HT1080 (cell line): ENCODE measurements at places on chromosomes 3 and 15. TPM values are rescaled to one million over a fixed set of nuclear protein-coding genes. Genes with fewer than 3 reads are reported as not detected.

Gene SOX14
- total RNA-seq = not detected in 2 replicates

Gene TMEM212
- total RNA-seq = not detected in 2 replicates

Gene ANKRD34C
- 0.03 and 0.29 TPM in 2 replicates for total RNA-seq

Gene ITIH1
- total RNA-seq = not detected in 2 replicates

Gene ZPLD1
- 0.11 and 0.23 TPM in 2 replicates for total RNA-seq

Gene PLA2G4E
- total RNA-seq = 0.07 TPM in 1 of 2 replicates, not detected in the other

Gene COL6A5
- total RNA-seq = 0.17 and 0.26 TPM in 2 replicates

Gene AVEN
- 14.0 and 18.4 TPM in 2 replicates for total RNA-seq

Gene RETNLB
- not detected in 2 replicates for total RNA-seq

Gene SELENOK
- 42.6 and 44.3 TPM in 2 replicates for total RNA-seq

Gene ISG20
- 39.1 and 48.9 TPM in 2 replicates for total RNA-seq

Gene CHRNA3
- not detected in 2 replicates for total RNA-seq

Gene MYZAP
- 1.8 and 2.1 TPM in 2 replicates for total RNA-seq

Gene BTLA
- not detected in 2 replicates for total RNA-seq

Gene GABRR3
- total RNA-seq = not detected in 2 replicates

Gene GPR87
- total RNA-seq = 1.3 and 2.2 TPM in 2 replicates

Gene PLIN1
- total RNA-seq = 0.03 TPM in 1 of 2 replicates, not detected in the other

Gene FES
- 8.8 and 15.0 TPM in 2 replicates for total RNA-seq

Gene FOXB1
- not detected in 2 replicates for total RNA-seq

Gene AQP9
- not detected in 2 replicates for total RNA-seq

Gene TGM4
- 0.03 TPM in 1 of 2 replicates, not detected in the other for total RNA-seq

Gene GRM7
- 0.13 and 0.27 TPM in 2 replicates for total RNA-seq

Gene PROS1
- 4.8 and 5.7 TPM in 2 replicates for total RNA-seq

Gene SEMA6D
- total RNA-seq = 0.07 and 0.35 TPM in 2 replicates

Gene CRYBG3
- 10.9 and 12.4 TPM in 2 replicates for total RNA-seq

Gene ARGFX
- total RNA-seq = not detected in 2 replicates

Gene RASL12
- total RNA-seq = not detected in 2 replicates

Gene ERC2
- total RNA-seq = 0.37 and 0.59 TPM in 2 replicates

Gene PARP9
- 10.5 and 10.7 TPM in 2 replicates for total RNA-seq

Gene TRPC1
- 8.5 and 12.4 TPM in 2 replicates for total RNA-seq

Gene CLDN18
- total RNA-seq = not detected in 2 replicates

Gene REC114
- total RNA-seq = 0.13 TPM in 1 of 2 replicates, not detected in the other

Gene KCNMB2
- not detected in 2 replicates for total RNA-seq

Gene TRAIP
- total RNA-seq = 13.4 and 15.1 TPM in 2 replicates

Gene CCDC13
- total RNA-seq = not detected in 2 replicates

Gene CMTM7
- 39.2 and 57.9 TPM in 2 replicates for total RNA-seq

Gene HYKK
- total RNA-seq = 0.57 and 1.6 TPM in 2 replicates

Gene CCDC39
- total RNA-seq = 0.03 and 0.05 TPM in 2 replicates

Gene PODXL2
- total RNA-seq = 71.8 and 73.2 TPM in 2 replicates

Gene GOLGA6L7
- total RNA-seq = not detected in 2 replicates

Gene FEZF2
- not detected in 2 replicates for total RNA-seq

Gene SYNPR
- not detected in 2 replicates for total RNA-seq

Gene FAM81A
- total RNA-seq = 4.1 and 5.0 TPM in 2 replicates

Gene POMGNT2
- 29.1 and 32.9 TPM in 2 replicates for total RNA-seq

Gene HTR3E
- total RNA-seq = not detected in 2 replicates

Gene NOX5
- 0.03 and 1.1 TPM in 2 replicates for total RNA-seq

Gene MKRN2OS
- not detected in 2 replicates for total RNA-seq
